ENCODE measurements at places on chromosomes 3 and 15. TPM values are rescaled to one million over a fixed set of nuclear protein-coding genes. Genes with fewer than 3 reads are reported as not detected.

The GADL1 gene
- not detected for total RNA-seq

The GATM gene
- 3.4 TPM for total RNA-seq

The GHSR gene
- total RNA-seq, result not detected

The CSTA gene
- total RNA-seq, result not detected
